ENCODE measurements at places on chromosomes 1 and 21.

DNA sequence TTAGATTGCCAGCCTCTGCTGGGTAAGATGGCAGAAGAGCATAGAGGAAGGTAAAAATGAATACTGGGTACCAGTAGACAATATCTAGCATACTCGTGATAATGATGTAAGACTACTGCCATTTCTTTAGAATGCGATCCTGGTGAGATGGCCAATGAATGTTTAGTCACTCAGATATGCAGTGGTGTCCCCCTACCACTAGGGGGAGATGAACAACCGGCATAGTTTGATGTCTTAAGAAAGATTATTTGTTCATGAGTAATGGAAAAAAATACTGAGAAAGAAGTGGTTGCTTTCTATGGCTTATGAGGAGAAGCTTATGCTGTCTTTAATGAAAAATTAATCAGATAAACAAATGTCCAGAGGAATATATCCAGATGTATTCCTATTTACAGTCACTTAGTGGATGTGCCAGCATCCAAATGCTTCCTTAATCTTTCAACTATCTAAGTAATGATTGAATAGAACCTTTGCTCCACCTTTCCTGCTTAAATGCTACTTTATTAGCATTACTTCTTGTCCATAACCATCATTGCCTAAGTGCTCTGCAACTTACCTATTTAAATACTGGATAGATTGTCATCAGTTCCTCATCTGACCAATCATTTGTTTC lies 256.6 kb downstream of the ST6GALNAC3 start:
- DNase-seq, result peak; percentile 0

DNA sequence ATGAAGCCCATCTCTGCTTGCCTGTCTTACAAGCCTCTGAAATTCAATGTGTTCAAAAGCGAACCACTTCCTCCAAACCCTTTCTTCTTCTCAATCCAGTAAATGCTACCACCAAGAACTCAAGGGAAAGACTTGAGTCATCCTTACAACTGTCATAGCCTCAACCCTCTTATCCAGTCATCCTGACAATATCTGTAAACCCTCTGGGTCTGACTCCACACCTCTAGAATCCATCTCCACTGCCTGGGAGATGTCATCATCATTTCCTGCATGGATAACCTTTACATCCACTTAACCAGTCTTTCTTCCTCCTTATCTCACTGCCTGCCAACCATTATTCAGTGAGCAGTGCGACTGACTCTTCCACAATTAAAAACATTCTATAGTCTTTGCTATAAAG lies 441.1 kb downstream of the SETD4 start:
- no peak for DNase-seq

DNA sequence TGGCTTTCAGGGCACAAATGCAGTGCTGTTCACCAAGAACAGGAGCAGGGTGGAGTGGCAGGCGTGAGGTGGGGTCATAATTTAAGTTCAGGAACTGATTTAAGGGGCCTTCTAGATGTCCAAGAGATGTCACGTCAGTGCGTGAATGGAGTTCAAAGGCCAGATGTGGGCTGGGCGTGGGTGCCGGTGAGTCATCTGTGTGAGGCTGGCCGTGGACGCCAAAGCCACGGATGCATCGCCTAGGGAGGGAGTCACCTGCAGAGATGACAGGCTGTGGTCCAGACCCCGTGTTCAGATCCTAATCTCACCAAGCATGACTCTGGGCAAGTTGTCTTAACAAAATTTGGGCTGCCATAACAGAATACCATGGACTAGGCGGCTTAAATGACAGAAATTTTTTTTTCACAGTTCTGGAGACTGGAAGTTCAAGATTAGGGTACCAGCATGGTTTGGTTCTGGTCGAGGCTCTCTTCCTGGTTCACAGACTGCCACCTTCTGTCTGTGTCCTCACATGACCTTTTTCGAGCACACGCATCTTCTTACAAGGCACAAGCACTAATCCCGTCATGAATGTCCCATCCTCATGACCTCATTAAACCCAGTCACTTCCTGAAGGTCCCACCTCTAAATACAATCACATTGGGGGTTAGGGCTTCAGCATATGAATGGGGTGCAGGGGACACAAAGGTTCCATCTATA lies 109.6 kb downstream of the PRDM2 start:
- DNase-seq, result no peak

- DNase-seq, result no peak
Observed at GRCh38 chr1:116226017-116226416, 114.8 kb downstream of the MAB21L3 start.

- DNase-seq, result no peak
Observed at GRCh38 chr1:168726281-168726680, 2.7 kb downstream of the DPT start.

- no peak for DNase-seq
Observed at GRCh38 chr1:234659538-234659937, 49.6 kb upstream of the IRF2BP2 start.

- no peak for DNase-seq
Observed at GRCh38 chr1:85445906-85446305, 19.1 kb downstream of the DDAH1 start.

DNA sequence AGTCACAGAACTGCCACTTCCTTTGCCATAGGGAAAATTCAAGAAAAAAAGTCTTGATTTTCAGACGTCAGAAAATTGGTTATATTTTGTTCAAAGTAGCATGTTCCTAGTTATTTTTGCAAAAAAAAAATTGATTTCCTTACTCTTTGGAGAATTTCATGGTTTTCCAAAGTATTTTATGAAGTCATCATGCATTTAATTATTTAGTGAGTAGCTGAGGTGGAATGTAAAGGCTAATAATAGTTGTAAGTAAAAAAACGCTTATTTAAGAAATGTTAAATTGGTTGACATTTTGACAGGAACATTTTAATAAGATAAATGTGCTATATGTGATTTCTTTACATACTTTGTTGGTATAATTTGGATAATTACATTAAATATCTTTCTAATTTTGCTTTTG lies 20.8 kb downstream of the TSEN15 start:
- no peak for DNase-seq
